CD8-positive, alpha-beta memory T cell (primary cell): ENCODE measurements at places on chromosomes 11 and 22.

GRCh38 chr11:111448831-111449557, 63.2 kb downstream of the BTG4 start:
- H3K36me3 ChIP-seq: no peaks in the 10 kb centered on the region
- H3K27ac ChIP-seq: no peak overlapping the region
- no peak for DNase-seq
- H3K27me3 ChIP-seq: no peaks in the 10 kb centered on the region

DNA sequence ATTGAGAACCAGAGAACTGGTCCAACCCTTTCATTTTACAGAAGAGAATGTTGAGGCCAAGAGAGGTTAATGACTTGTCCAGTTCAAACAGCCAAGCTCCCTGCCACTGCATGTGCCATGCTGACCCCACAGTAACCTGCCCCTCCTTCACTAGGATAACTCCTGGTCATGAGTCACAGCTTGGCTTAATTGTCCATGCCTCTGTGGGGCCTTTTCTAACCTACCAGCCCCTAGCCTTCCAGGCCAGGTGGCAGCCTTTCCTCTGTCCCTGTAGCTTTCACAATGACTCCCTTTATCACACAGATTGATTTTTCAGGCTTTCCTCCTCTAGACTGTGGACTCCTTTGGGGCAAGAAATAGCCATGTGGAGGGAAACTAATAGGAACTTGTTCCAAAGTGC, 97.2 kb downstream of the PIWIL4 start:
- H3K4me1 ChIP-seq: no peaks in the 10 kb centered on the region
- H3K27me3 ChIP-seq: no peaks in the 10 kb centered on the region
- DNase-seq: no peak
- H3K36me3 ChIP-seq: no peaks in the 10 kb centered on the region
- H3K4me3 ChIP-seq: no peak overlapping the region
- no peak overlapping the region for H3K27ac ChIP-seq

DNA sequence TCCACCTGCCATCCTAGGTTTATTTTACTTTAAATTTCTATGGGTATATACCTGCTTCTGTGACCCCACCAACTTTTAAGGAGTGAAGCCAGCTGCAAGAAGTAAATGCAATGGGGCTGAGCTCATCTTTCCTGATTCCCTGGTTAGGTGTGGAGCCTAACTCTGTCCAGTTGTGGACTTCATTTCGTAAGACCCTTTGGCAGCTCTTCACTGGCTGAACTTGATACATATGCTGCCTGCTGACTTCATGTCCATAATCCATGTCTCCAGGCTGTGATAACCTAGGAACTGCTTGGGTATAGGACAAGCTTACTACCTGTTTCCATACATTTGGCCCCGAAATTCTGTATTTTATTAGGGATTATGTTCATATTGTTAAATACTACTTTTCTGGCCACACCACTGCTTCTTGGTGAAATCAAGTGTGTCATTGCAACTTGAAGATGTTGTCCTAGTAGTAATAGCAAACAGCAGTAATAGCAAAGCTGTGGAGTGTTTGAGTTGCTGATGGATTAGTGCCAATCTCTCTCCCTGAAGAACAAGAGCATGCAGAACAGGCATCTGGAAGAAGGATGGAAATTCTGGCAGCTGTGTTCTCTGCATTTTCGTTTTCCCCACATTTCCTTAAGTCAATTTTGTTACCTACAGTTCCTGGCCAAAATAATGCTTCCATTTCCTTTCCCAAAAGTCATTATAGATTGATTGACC, 31.2 kb downstream of the LDLRAD3 start:
- H3K36me3 ChIP-seq: no peaks in the 10 kb centered on the region
- no peak overlapping the region for H3K4me3 ChIP-seq
- H3K4me1 ChIP-seq: no peaks in the 10 kb centered on the region
- H3K27me3 ChIP-seq: no peaks in the 10 kb centered on the region
- DNase-seq: no peak

DNA sequence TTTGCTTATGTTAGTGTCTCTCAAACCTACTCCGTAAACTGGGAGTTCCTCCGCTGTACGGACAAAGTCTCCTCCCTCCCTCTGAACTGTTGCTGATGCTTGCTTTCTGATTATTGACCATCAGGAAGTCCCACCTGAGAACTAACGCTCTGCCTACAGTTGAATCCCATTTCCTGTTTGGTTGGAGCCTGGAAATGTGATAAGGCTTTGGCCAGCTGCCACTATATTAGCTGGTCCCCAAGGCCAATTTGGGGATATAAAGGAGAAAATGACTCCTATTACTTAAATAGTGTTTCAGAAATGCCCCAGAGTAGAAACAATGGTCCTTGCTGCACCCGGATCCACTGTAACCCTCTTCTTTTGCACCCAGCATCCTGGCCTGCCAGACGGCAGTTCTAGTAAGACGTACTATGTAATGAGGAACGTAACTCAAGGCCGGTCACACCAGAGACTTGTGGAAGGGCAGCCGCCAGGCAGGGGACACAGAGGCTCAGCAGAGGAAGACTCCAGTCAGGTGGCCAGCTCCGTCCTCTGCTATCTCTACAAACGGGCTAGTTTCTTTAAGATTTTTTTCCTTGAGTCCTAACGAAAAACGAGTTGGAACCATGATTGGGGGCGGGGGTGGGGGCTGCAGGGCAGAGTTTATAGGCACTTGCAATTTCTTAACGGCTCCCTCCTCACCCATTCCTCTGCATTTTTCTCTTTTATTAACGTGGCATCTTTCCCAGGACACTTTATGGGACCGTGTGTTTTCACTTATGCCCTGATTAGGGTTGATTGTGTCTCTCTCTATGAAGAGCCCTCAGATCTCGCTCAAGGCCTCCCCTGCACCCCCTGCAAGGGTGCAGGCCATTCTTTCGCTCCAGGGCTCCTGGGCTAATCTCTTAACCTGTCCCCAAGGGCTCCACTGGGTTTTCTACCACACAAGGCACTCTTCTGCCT, 72.8 kb upstream of the CDON start:
- H3K36me3 ChIP-seq: no peaks in the 10 kb centered on the region
- no peak for DNase-seq
- H3K27me3 ChIP-seq: no peaks in the 10 kb centered on the region
- no peak overlapping the region for H3K4me3 ChIP-seq
- no peak overlapping the region for H3K27ac ChIP-seq

DNA sequence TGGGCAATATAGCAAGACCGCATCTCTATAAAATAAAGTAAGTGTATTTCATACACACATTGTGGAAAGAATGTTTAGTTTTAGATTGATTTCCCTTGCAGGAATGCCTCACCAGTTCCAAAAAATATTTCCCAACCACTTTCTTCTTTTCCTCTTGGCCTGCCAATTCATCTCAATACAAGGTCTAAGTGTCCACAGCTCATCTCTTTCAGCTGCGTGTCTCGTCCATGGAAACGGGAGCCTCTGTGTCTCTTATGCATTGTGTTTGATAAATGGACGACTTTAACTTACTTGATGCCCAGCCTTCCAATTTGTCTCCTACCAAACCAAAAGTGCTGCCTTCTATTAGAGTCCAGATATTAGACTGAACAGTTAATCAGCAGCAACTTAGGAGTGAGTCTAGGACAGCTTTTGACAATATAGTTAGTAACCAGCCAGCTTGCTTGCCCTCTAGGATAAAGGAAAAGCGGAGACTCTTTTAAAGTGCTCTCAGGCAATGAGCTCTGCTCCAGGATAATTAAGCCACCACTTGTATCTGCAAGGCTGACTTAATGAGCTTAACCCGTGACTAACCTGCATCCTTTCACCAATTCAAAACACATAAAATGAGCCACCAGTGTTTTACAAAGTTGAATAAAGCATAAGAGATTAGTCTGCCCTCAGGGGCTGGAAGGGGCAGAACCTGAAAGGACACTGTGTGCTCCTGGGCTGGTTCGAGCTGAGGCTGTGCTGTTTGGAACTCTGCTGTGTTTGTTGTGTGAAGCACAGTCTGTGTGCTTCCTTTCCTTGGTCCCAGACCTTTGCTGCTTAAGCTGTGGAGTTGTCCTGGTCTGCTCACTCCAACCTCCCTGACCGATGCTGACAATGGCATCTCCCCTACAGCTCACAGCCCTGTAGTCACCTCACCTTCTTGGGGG, 27.5 kb downstream of the FBXO7 start:
- no peaks in the 10 kb centered on the region for H3K4me1 ChIP-seq
- no peak for DNase-seq
- no peaks in the 10 kb centered on the region for H3K36me3 ChIP-seq
- H3K4me3 ChIP-seq: no peak overlapping the region
- H3K27ac ChIP-seq: no peak overlapping the region
- no peaks in the 10 kb centered on the region for H3K27me3 ChIP-seq

DNA sequence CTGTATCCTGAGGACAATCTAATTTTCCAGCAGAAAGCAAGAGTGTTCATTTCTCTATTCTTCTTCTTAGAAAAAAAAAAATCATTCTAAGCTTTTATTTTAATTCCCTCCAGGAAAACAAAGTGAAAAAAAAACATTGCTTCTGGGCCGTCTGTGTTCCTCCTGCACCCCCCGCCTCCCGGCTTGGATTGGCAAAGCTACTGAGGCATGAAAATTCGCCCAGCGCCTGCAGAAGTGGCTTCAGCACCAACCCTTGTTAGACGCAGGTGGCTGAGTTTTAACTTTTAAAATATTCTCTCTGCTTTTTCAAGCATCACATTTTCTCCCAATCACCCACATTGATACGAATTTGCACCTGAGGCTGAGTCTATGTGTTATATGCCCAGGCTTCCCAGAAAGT, 401.6 kb downstream of the BRD1 start:
- H3K27me3 ChIP-seq: no peaks in the 10 kb centered on the region
- no peak overlapping the region for H3K4me3 ChIP-seq
- no peak for DNase-seq
- no peaks in the 10 kb centered on the region for H3K4me1 ChIP-seq
- no peaks in the 10 kb centered on the region for H3K36me3 ChIP-seq
- H3K27ac ChIP-seq: no peak overlapping the region

DNA sequence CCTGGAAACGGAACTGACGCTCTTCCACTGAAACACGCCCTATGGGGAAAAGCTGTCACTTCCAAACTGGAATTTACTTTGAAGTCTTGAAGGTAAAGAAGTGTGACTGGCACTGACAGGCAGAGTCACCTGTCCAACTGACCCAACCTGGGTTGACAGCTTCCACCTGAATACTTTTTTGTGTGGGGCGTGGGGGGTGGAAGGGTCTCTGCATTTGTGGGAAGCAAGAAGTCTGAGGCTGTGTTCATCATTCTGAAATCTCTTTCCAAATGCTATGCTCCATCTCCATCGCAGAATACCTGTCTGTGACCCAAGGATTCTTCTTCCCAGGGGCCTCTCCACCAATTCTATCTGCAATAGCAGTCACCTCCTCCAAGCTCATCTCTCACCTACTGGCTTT, 7.8 kb downstream of the IFT27 start:
- H3K4me1 ChIP-seq: no peaks in the 10 kb centered on the region
- no peak overlapping the region for H3K27ac ChIP-seq
- no peaks in the 10 kb centered on the region for H3K27me3 ChIP-seq

DNA sequence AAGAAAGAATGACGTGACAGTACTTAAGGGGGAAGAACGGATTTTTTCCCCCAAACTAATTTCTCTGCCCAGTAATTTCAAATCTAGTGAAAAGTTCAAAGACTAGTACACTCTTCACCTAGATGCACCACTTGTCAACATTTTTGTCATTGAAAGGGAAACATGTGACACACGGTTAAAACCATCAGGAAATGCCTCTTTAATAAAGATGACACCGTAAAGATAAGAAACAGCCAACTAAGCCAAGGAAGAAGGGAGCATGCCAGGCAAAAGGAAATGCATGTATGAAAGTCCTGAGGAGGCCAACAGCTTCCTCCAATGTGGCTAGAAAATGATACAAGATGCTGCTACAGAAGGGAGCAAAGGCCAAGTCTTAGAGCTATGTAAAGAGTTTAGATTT, 49.4 kb downstream of the RSF1 start:
- no peaks in the 10 kb centered on the region for H3K27me3 ChIP-seq
- H3K27ac ChIP-seq: no peak overlapping the region
- no peaks in the 10 kb centered on the region for H3K36me3 ChIP-seq
- no peak for DNase-seq
- peaks cover 25% of the 10 kb centered on the region for H3K4me1 ChIP-seq
- H3K4me3 ChIP-seq: no peak overlapping the region

- H3K36me3 ChIP-seq: no peaks in the 10 kb centered on the region
- H3K4me3 ChIP-seq: no peak overlapping the region
- H3K27ac ChIP-seq: no peak overlapping the region
- H3K27me3 ChIP-seq: no peaks in the 10 kb centered on the region
- DNase-seq: no peak
Measured at GRCh38 chr11:84580428-84580827, 1046.7 kb downstream of the DLG2 start.

- peak overlapping the region; percentile 91 for H3K27ac ChIP-seq
- peaks cover 63% of the 10 kb centered on the region for H3K4me1 ChIP-seq
Measured at GRCh38 chr11:6604081-6604626, 580 bp downstream of the ILK start.

GRCh38 chr11:62665599-62666258, 617 bp downstream of the CSKMT start:
- H3K4me1 ChIP-seq: peaks cover 29% of the 10 kb centered on the region
- peaks cover 18% of the 10 kb centered on the region for H3K36me3 ChIP-seq
- DNase-seq: peak; percentile 57

DNA sequence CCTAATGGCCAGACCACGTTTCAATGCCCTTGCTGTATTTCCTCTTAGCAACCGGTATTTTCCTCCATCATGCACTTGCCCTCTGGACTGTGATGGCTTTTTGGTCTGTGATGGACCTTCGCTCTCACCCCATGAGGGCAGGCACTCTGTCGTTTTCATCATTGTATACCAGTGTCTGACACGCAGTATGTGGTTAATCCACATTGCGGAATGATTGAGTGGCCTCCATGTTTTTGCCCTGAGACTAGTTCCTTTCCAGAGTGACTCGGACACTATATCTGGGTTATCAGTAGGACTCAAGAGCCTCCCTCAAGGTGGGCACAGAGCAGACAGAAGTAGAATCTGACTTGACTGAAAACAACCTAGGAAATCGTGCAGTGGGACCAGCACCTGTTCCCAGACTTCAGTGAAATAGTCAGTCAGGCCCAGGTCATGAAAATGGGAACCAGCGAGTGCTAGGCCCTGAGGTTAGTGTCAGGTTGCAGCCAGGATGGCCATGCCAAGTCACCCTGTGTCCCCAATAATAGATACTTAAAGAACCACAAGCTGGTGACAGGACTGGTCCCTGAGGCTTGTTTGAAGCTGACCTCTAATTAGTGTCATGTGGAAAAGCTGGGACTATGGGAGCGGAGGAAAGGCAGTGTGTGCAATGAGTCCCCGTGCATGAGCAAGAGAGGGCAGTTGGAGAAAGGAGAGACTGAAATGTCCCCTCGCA, 464.7 kb downstream of the INSC start:
- no peak overlapping the region for H3K4me3 ChIP-seq
- no peaks in the 10 kb centered on the region for H3K36me3 ChIP-seq
- no peaks in the 10 kb centered on the region for H3K4me1 ChIP-seq
- no peak for DNase-seq
- no peak overlapping the region for H3K27ac ChIP-seq
- H3K27me3 ChIP-seq: no peaks in the 10 kb centered on the region

- H3K27ac ChIP-seq: no peak overlapping the region
- no peak for DNase-seq
- no peaks in the 10 kb centered on the region for H3K36me3 ChIP-seq
- H3K4me3 ChIP-seq: no peak overlapping the region
Measured at GRCh38 chr11:4891996-4892640, 10.4 kb downstream of the OR51T1 start.
